NCI-H2107 (cell line): ENCODE measurements at places on chromosomes 12 and 14.

- DNase-seq: no peak
These were observed 5.8 kb downstream of the MARK3 start for GRCh38 chr14:103391048-103391447.

- no peak for DNase-seq
These were observed 130.3 kb downstream of the NDUFA12 start for GRCh38 chr12:94872971-94873733.

GRCh38 chr12:65881348-65881961 lies 57.2 kb downstream of the HMGA2 start:
- no peak for DNase-seq

GRCh38 chr14:53567236-53567780 lies 389.3 kb downstream of the BMP4 start:
- no peak for DNase-seq

GRCh38 chr14:68535404-68536017 lies 257.4 kb downstream of the ZFP36L1 start:
- no peak for DNase-seq
